ENCODE measurements at places on chromosomes 5 and 9.

GRCh38 chr9:127776924-127777289 lies 1.6 kb downstream of the SH2D3C start:
- DNase-seq = no peak

DNA sequence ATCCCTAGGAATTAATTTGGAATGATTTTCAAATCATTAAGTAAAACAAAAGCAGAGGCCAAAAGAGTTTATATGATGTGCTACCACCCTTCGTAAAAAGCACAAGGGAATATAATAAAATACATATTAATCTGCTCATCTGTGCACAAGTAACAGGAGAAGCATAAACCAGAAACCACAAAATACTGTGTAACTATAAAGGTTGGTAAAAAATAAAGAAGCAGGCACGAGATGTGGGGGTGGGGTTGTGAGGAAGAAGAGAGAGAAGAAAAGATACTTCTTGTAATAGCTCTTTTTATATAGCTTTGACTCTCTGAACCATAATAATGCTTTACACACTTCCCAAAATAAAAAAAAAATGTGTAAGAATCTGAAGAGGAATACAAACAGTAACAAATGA lies 214.9 kb upstream of the EFNA5 start:
- no peak for DNase-seq

DNA sequence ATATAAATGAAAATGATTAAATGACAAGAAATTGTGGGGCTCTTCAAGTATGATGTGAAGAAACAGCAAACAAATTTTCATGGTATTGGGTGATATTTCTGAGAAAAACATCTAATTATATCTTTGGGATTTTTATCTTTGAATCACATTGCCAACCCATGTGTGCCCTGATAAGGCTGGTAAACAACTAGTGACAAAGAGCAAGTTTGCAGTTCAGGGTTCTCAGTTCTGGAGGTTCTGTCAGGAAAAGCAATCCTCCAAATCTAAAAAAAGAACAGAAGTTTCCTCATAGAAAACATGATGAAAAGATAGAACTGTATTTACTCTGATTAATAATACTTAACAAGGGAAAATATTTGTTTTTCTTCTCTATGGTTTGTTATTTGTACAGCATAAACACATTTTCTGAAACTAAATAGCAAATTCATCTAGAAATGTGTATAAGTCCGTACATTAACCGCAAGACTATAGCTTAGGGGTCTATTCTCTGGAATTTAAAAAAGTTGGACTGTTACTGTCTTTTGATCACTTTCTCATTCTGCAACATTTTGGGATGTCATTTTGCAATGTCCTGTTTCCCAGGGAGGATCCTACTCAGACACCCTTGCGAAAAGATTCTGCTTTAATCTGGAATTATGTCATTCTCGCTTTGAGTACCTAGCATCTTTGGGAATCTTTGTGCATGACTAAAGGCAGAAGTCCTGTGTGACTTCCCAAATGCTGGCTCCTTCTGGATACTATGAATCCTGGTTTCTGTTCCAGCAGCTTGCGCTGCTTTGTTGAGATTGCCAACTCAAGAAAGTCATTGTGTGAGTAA lies 308.5 kb downstream of the ADGRV1 start:
- DNase-seq = no peak

DNA sequence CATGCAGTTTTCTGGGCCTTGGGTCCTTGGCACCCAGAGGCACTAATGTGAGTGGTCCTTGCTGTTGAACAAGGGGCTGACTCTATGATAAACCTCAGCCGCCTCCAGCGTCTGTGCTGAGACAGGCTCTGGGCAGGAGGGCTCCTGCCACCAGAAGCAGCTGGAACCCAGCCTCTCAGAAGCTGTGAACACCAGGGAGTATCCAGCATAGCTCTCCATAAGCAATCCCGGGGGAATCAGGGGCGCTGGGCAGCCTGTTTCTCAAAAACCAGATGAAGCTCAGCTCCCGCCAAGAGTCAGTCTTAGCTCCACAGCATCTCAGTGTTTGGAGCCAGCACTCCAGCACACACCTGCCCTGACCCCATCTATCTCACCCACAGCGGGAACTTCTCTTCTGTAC lies 170.2 kb downstream of the HSPA4 start:
- DNase-seq = no peak

DNA sequence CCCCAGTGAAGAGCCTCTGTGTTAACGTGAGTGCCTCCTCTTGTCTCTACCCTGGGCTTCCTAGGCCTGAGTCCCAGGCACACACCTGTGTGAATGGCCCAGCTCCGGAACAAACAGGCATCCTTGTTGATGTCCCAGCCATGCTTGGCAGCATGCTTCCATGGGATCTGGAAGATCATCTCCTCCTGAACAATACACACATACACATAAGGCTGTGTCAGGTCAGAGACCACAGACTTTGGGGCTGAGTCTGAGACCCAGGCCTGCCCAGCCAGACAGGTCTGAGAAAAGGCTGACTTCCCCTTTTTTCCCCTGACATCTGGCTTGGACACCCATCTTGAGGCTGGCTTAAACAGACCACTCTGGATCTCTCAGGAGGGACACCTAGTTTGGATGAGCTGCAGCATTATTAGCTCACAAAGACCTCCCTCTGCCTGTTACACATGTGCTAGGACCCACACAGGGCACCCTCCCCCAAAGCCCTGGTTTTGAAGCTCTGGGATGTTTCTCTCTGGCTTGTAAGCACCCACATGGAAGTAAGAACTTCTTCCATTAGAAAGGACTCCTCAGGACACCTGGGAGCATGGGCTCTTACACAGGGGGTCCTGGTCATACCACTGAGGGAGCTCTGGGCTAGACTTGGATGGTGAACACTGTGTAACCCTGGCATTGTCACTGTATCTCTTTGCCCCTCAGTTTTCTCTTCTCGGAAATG lies 2.6 kb downstream of the IRF1 start:
- DNase-seq = no peak

DNA sequence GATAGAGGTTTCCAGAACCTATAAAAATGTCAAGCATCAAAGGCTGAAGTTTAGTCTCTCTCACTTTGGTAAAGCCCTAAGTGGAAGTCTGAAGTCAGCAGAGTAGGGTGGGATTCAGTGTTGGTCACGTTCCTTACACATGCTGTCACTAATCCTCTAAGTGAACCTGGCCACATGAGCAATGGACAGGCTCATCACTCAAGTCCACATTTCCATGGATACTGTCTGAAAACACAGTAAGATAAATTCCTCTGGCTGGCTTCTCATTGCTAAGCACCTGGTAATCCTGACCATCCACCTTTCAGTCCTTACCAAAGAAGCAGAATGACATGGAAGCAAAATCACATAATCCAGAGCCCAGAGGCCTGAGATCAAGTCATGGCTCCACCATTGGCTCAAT lies 43.8 kb downstream of the GNA14 start:
- DNase-seq = no peak

- DNase-seq = no peak
Measured at GRCh38 chr9:85172001-85172978, 502.8 kb downstream of the NTRK2 start.

DNA sequence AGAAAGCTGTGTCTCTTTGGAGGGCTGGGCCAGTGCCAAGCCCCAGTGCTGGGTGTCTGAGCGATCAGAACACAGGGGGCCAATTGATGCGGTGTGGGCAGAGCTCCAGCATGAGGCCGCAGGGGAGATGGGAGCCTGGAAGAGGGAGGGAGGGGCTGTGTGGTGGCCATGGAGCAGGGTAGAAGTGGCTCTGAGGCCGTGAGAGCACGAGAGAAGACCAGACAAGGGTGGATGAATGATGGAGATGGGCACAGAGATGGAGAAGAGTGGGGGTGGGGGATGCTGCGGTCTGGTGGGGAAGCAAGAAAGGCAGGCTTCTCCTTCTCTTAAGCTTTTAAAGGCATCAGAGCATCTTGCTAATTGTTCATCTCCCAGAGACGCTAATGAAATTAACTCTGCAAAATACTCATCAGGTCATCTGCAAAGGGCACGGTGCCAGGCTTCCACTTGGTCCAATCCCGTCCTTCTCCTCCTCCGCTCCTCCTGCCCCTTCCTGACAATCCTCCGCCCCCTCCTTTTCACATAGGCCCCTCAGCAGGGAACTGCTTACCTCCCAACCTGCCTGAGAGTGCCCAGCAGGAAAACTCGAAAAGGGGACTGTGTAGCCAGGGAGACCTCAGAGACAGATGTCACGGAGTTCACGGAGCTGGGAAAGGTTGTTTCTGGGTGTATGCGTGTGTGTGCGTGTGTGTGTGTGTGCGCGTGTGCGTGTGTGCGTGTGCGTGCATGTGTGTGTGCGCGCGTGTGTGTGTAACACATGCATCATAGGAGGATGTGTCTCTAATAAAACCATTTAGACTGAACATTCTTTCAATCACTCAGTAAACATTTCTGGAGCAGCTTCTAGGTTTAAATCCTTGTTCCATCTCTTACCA lies 7.1 kb upstream of the UNC5A start:
- no peak for DNase-seq

GRCh38 chr5:64164166-64164565 lies 1.5 kb upstream of the RNF180 start:
- DNase-seq = no peak

- no peak for DNase-seq
Measured at GRCh38 chr5:127411381-127411780, 106.1 kb upstream of the PRRC1 start.

GRCh38 chr9:136020206-136020605 lies 59.0 kb upstream of the UBAC1 start:
- no peak for DNase-seq

- no peak for DNase-seq
Measured at GRCh38 chr5:135387629-135387960, 11.4 kb downstream of the MACROH2A1 start.

GRCh38 chr9:5002811-5003210 lies 17.7 kb downstream of the JAK2 start:
- no peak for DNase-seq

GRCh38 chr9:27542508-27542907 lies 12.9 kb upstream of the MOB3B start:
- no peak for DNase-seq

DNA sequence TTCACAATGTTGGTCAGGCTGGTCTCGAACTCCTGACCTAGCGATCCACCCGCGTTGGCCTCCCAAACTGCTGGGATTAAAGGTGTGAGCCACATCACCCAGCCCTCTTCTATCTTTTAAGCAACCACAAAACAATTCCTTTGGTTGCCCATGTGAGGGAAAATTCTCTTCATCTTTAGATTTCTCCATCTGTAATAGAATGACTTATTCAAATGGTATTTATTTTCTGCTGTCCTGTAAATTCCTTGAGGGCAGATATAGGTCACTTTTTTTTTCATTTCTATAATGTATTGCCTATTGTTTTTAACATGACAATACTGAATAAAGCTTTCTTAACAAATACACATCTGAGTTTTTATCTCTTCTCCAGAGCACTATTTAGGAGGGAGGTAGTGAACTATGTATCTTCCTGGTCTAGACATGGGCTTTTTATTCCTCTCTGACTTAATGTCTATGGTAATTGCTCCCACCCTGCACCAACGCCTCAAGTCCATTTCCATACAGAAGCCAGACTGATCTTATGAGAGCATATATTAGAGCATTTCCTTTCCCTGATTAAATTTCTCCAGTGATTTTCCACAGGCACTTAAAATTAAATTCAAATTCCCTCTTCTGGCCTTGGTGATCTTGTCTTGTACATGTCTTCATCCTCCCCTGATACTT lies 595.6 kb downstream of the CAAP1 start:
- DNase-seq = no peak

DNA sequence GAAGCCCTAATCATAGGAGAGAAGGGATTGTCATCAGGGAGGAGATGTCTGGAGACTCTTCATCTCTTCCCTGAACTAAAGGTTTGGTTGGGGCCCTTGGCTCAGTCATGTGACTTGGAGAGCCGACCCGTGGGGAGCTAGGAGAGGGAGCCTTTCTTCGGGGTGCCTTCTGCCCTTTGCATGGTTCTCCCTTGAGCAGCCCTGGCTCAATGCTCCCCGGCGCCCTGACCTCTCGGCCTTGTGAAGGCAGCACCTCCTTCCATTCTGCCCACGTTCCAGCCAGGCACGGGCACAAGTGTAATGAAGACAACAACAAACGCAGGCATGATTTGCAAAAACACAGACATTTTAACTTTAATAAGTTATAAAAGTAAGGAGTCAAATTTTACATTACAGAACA lies 50.4 kb downstream of the ZNF354C start:
- DNase-seq = no peak

GRCh38 chr5:132183723-132184122 lies 43.9 kb downstream of the P4HA2 start:
- no peak for DNase-seq

GRCh38 chr5:103466495-103466894 lies 96.1 kb downstream of the NUDT12 start:
- DNase-seq = no peak

DNA sequence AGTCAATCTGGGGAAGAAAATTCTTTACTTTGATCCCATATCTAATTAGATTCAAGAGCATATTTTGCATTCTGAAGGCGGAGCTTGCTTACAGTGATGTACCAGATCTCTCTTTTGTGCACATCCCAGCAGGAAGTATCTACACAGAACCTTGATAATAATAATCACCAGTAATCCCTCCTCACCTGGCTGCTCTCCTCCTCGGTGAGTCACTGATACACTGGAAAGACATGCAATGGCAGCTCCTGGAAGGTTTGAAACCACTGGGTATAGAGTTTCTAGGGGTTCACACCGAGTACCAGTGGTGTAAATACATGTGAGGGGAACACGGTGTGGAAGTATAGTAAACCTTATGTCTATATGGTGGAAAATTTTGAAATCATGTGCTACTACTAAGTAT lies 205.5 kb upstream of the TARS1 start:
- no peak for DNase-seq

DNA sequence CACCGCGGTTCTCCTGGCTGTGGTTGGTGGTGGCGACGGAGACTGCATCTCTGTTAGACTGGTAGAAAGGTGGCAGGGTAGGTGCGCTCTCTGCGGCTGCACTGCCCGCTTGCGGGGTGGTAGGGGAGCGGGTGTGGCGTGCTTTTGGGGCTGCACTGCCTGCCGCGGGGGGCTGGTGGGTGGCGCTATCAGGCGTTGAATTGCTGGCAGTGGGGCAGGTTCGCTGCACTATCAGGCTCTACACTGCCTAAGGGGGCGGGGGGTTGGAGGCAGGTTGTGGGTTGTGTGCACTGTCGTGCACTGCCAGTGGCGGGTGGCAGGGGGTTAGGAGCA lies 21.0 kb upstream of the TRIM52 start:
- DNase-seq = no peak

DNA sequence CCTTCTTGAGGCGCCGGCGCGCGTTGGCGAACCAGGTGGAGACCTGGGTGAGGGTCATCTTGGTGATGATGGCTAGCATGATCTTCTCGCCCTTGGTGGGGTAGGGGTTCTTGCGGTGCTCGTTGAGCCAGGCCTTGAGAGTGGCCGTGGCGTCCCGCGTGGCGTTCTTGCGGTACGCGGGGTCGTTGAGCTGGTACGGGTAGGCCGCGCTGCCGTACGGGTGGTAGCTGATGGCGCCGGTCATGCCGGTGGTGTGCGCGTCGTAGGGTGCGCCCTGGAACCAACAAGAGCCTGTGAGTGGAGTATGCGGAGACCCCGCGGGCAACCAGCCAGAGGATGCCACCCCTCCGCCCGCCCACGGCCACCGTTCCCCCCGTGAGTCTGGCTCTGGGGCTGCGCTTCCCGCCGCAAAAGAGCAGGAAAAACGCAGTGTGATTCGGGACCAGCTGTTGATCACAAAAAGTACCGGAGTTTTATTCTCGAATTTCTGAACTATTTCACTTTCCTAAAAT lies 1.9 kb downstream of the IRX2 start:
- no peak for DNase-seq

- no peak for DNase-seq
Measured at GRCh38 chr5:1299961-1300360, 5.1 kb upstream of the TERT start.

Data from NCI-H187 treated with DMSO at 0.1 percent for 48 hours (cell line).